A549 treated with CpdA at 1 μM for 4 hours (cell line): ENCODE measurements at places on chromosomes 6 and 20. TPM values are rescaled to one million over a fixed set of nuclear protein-coding genes. Genes with fewer than 3 reads are reported as not detected.

Gene PRKN
- total RNA-seq, result 0.07 to 0.10 TPM in 2 of 5 replicates, not detected in the others

Gene VWA7
- 0.61 to 2.0 TPM (median 1.5 TPM) in 5 replicates for total RNA-seq

Gene GPLD1
- 0.66 to 1.2 TPM (median 1.1 TPM) in 5 replicates for total RNA-seq

Gene RIN2
- total RNA-seq, result 32.3 to 39.0 TPM (median 32.5 TPM) in 5 replicates

Gene APCDD1L
- 0.06 to 0.09 TPM (median 0.07 TPM) in 5 replicates for total RNA-seq

Gene EYS
- 0.08 to 0.14 TPM in 2 of 5 replicates, not detected in the others for total RNA-seq

Gene SPATA25
- total RNA-seq, result 0.34 to 0.87 TPM (median 0.70 TPM) in 5 replicates

Gene TREM1
- total RNA-seq, result 0.23 to 0.49 TPM (median 0.29 TPM) in 3 of 5 replicates, not detected in the others

Gene COL19A1
- not detected in 5 replicates for total RNA-seq

Gene ENPP4
- 0.22 to 0.34 TPM (median 0.25 TPM) in 5 replicates for total RNA-seq

Gene CALHM6
- not detected in 5 replicates for total RNA-seq
